Spinal cord (tissue), 10 donors: ENCODE measurements at places on chromosomes 1 and 21. TPM values are rescaled to one million over a fixed set of nuclear protein-coding genes. Genes with fewer than 3 reads are reported as not detected.
A peak's percentile ranks its signal among the peaks of the same experiment; 100 is the strongest.

Gene RASAL2
- 21.6 TPM for polyA plus RNA-seq

Gene PER3
- polyA plus RNA-seq: 13.7 TPM

Gene E2F2
- polyA plus RNA-seq: 3.5 TPM

Gene SYPL2
- 1.1 TPM for polyA plus RNA-seq

Gene HSPA6
- polyA plus RNA-seq: 1.2 TPM

Gene CRP
- not detected for polyA plus RNA-seq

Gene LINGO4
- polyA plus RNA-seq: 1.0 TPM

Gene TIE1
- polyA plus RNA-seq: 24.5 TPM

Gene VSIG8
- polyA plus RNA-seq: 0.27 TPM

DNA sequence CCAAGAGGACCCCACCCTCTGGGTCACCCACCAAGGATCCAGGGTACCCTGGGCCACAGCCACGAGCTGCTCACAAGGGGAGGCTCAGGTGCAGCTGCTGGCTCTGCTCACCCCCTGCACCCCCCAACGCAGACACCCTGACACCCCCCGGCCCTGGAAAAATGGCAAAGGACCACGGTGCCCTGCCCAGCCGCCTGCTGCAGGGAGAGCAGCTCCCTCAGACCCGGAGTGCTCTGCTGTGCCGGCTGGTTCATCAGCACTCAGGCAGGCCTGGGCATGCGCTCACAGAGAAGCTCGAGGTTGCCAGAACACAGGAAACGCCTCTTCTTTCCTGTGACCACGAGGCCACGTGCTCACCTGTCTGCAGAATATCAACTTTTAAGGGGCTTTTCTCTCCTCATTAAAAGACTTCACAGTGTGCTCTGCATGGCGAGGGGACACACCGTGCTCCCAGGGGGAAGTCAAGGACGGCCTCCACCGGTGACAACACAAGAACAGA is 4.3 kb upstream of the C1QTNF12 start:
- no peak for DNase-seq

- no peak for DNase-seq
Observed at GRCh38 chr1:212470059-212470458, 37.3 kb downstream of the NENF start.

DNA sequence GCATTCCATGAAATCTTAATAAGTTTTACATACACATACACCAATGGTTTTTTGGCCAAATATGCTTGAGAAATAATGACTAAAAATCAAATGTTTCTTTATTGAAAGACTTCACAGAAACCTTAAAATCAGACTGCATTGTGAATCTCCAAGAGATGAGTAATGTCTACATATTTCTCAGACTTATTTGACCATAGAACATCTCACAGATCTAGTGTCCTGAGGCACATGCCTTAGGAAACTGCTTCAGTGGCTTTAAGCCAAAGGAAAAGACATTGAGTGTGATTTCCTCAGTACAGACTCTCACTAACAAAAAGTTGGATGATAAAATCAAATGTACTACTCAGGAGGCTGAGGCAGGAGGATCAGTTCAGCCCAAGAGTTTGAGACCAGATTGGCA is 6.2 kb upstream of the C1orf105 start:
- no peak for DNase-seq

- DNase-seq: no peak
Observed at GRCh38 chr1:175364424-175365076, 172.0 kb upstream of the KIAA0040 start.

GRCh38 chr1:8816831-8817411 is 519 bp downstream of the RERE start:
- peak; percentile 24 for DNase-seq

DNA sequence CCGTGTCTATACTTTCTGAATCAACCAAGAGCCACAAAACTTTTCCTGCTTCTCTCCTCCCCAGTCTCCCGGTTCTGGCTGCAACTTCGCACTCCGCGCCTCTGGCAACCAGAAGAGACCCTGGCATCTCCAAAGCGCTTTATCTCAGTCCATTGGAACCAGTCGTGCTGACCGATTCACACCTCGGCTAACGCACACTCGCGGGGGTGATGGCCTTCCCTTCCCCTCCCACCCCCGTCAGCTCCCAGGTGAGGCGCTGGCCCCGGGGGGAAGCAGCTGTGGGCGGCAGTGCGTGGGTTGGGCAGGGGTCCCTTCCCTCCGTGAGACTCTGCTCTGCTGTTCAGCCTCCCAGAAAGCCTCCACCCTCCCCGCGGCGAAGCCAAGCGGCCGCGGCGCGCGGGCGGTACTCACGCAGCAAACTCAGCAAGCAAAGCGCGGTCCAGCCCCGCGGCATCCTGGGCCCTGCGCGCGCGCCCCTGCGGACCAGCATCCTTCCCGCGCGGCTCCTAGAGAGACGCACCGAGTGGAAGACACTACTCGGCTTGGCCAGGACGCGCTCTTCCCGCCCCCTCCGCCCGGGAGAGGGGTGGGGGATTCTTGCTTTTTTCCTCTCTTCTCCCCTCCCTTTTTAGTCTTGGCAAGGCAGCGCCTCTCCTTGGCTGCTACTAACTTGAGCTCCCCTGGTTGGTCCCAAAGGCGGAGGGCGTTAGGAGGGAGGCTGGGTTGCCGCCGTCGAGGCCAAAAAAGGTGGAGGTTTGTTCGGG is at the start of gene CD34:
CD34 (minus strand) TSS at position 535 of the 764 bp plus-strand sequence; CDS start at position 490, 45 bp downstream.
- no peak for DNase-seq

GRCh38 chr21:18498431-18498830 is 94.8 kb upstream of the TMPRSS15 start:
- no peak for DNase-seq

- DNase-seq: no peak
Observed at GRCh38 chr1:81873946-81874345, 73.2 kb downstream of the ADGRL2 start.

DNA sequence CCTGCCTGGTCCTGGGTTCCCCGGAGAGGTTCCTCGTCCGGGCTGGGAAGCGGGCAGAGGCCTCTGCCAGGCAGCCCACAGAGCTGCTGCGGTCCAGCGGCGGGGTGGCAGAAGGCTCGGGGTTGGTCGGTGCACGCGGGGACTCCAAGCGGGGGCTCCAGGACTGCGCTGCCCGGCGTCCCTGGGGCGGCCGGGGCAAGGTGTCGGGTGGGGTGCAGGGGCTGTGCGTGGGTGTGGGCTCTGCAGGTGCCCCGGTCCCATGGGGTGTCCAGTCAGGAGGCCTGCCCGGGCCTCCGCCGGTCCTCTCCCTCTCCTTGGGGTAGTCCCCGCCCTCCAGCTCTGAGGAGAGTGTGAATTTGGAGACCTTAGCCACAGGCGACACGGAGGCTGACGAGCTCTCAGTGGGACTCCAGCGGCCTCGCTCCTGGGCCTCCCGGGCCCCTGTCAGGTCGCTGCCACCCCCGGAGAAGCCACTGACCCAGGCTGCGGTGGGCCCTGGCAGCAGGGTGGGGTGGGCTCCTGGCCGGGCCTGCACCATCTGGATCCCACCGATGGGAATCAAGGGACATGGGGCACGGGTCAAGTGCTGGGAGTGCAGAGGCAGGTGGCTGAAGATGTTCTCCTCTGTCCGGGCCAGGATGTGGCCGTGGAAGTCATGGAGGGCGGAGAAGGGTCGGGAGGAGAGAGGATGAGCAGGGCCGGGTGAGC is 26.2 kb upstream of the EDN2 start:
- DNase-seq: no peak

- DNase-seq: no peak
Observed at GRCh38 chr1:23122796-23123195, 45.9 kb downstream of the LUZP1 start.

- no peak for DNase-seq
Observed at GRCh38 chr1:3468236-3469103, 14.0 kb downstream of the ARHGEF16 start.

GRCh38 chr1:53001128-53001527 is 60.9 kb upstream of the PODN start:
- DNase-seq: no peak

- no peak for DNase-seq
Observed at GRCh38 chr1:32274646-32275340, 17.1 kb upstream of the HDAC1 start.

DNA sequence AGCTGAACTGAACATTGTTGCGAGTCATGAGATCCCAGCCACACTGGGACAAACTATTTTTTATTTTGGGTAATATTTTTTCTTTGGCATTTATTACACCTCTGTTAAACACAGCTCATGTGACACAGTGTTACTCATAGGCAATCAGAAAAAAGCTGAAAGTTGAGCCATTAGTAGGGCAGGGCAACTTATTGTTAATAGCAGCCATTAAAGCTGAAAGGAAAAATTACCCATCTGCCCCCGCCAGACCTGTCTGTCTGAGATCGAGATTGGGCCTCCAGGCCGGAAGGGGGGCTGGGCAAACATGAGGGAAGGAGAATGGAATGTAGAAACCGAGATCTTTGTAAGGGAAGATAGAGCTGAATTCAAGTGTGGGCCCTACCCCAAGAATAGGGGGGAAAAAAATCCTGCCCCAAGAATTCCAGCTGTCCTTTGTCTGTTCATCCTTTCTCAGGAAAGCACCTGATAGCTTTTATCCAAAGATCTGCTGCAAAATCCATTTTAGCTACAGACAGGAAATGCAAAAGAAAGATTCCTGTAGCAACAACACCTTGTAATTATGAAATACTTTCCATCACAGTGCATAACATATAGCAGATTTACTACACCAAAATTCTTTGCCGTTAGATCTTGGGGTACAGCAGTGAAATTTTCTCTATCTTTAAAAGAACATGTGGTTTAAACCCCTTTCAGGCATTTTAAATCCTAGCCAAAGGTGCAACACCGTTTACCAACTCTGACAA is 212.8 kb downstream of the PBX1 start:
- no peak for DNase-seq

DNA sequence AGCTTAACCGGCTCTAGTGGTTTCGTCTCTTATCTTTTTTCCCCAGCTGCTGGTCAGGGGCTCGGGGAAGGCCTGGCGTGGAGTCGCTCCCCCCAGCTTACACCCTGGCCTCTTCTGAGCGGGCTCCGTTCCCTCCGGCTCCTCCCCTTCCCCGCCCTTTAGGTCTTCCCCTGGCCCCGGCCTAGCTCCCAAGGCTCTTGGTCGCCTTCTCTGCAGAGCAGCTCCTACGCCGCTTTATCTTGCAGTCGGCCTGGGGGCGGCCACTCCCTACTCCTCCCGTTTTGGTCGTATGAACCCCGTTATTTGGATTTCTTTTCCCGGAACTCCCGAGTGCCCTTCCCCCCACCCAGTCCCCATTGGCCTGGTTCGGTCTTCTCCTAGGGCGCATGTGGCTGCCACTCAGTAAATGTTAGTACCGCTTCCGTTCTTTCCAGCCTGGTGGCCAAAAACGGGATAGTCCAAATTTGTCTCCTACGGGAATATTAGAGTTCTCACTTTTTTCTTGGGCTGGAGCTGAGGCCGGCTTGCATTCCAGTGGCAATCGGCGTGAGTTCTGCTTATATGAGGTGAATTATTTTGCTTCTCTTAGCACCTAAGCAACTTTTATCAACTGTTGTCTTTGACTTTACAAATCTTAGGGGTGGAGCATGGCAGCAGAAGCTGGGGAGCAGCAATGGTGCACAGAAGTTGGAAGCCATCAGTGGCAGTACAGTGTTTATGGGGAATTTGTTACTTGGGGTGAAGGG is 467 bp downstream of the THRAP3 start:
- no peak for DNase-seq

- DNase-seq: no peak
Observed at GRCh38 chr1:89929467-89930063, 65.3 kb upstream of the ZNF326 start.

DNA sequence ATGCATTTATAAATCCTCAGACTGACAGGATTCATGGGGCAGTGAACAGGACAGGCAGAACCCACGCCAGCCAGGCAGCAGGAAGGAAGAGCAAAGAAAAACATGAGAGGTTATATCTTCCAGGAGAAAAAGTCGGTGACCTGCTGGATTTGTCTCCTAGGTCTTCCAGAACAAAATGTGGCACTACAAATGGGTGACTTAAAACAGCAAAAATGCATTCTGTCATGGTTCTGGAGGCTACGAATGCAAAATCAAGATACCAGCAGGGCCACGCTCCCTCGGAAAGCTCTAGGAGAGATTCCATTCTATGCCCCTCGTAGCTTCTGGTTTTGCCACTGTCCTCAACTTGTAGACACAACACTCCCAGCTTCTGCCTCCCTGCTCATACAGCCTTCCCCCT is 63.4 kb downstream of the PSMG1 start:
- DNase-seq: no peak

GRCh38 chr1:33155877-33156538 is 25.8 kb downstream of the TRIM62 start:
- no peak for DNase-seq

DNA sequence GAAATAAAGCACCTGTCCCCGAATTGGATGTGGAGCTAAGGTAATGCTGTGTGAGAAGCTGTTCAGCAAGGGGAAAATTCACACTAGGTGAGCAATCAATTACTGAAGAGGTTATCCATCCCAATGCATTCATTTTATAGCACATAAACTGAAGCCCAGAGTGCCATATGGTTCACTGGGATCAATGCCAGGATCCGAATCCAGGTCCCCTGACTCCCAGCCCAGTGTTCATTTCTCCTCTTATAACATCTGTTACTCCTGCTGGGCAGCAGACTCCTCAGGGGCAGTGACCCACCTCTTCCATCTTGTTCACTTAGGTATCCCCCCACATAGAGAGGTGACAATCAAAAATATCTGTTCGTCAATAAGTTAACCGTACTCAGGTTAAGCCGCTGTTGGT is 13.2 kb upstream of the SEC16B start:
- no peak for DNase-seq

- no peak for DNase-seq
Observed at GRCh38 chr1:117000142-117000541, 1.4 kb upstream of the CD101 start.

DNA sequence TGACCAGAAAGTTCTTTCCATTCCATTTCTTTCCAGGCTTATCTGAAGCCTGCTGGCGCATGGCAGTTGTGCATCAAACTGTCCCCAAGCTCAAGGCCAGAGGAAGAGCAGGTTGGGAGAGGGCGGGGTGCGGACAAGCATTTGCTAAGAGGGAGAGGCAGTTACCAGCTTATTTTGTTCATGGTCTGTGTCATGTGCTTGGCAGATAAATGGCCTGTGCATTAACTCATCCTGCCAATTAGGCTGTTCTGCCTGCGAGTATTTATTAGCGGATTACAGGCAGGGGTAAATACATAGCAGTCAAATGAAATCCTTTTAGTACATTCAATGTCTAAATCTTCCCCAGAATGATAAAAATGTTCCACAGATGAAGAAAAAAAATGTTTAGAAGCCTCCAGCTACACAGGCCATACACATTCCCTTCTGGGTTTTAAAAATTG is 48.9 kb upstream of the B3GALNT2 start:
- no peak for DNase-seq

DNA sequence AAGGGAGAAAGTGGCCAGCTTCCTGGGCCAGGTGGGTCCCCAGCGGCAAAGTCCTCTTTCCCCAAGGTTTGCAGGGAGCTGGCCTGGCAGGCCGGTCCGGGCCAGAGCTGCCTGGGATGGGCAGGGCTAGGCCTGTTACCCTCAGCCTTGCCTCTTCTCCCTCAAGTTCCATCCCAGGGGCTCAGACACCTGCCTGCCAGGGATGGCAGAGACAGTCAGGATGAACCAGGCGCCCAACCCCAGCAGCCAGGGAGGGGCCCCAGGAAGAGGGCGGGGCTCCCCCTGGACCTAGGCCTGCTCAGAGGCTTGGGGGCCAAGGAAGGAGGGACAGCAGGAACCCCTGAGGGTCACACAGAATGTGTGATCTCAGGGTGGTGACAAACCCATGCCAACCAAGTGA is 120.6 kb downstream of the CASZ1 start:
- no peak for DNase-seq

- DNase-seq: no peak
Observed at GRCh38 chr1:181369416-181369815, 113.9 kb upstream of the CACNA1E start.
